Suppressor macrophage (primary cell): ENCODE measurements at places on chromosomes 11 and 22.

GRCh38 chr11:14449302-14449714 is 50.3 kb downstream of the COPB1 start:
- DNase-seq, result no peak

DNA sequence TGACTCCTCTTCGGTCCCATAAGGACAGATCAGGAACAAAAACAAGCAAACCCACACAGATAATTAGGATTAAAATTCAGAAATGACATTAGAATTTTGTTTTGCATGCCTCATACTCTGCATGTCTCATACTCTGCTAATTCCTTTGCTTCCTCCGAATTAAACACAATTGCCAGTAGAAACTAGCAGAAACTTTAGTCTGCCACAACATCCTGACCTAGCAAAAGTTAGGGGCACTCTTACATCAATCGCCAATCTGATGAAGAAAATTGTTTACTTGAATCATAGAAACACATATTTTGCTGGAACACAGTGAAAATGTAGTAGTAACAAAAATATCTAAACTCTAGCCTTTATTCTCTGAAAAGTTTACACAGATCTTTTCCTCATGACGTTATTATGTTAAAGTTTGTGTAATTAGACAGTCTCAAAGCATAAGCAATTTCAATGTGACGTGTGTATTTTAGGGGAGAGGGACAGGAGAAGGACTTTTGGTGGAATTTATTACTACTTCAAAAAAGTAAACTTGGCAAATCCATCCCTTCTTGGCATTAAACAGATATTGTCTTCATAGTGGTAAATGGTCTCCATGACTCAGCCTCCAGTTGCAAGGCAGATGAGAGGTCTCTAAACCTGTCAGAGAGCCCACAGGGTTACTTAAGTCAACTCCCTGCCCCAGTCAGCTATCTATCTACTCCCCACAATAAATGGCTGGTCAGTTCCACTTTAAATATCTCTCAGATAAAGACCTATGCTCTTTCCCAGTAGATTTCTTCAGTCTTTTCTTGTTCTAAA is 249.8 kb upstream of the UBASH3B start:
- no peak for DNase-seq

DNA sequence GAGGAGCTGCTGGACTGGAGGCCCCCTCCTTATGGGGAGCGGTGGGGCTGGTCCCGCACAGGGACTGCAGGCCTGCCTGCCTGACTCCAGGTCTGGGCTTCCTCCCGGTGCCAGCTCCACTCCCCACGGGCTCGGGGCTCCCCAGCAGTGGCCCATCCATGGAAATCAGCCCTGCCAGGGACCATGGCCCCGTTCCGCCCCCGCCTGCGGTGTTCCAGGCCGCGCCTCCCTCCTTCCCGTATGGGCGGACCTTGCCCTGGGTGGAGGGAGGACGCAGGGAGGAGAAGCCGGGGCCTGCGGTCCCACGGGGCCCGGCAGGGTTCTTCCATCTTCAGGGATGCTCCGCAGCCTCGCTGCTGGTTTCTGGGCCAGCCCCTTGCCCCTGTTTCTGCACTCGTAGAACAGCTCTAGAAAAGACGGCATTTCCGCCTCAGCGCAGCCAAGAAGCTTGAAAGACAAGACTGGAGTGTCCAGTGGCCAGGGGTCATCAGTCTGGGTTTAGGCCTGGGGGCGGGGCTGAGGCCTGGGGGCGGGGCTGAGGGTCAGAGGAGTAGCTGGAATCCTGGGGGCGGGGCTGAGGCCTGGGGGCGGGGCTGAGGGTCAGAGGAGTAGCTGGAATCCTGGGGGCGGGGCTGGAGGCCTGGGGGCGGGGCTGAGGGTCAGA is 1330.6 kb downstream of the BRD1 start:
- DNase-seq, result no peak

- DNase-seq, result no peak
Observed at GRCh38 chr11:110289472-110289871, 6.9 kb downstream of the RDX start.

- DNase-seq, result no peak
Observed at GRCh38 chr11:128879817-128880216, 11.3 kb upstream of the KCNJ5 start.

- no peak for DNase-seq
Observed at GRCh38 chr11:102994105-102994504, 38.6 kb upstream of the MMP13 start.

DNA sequence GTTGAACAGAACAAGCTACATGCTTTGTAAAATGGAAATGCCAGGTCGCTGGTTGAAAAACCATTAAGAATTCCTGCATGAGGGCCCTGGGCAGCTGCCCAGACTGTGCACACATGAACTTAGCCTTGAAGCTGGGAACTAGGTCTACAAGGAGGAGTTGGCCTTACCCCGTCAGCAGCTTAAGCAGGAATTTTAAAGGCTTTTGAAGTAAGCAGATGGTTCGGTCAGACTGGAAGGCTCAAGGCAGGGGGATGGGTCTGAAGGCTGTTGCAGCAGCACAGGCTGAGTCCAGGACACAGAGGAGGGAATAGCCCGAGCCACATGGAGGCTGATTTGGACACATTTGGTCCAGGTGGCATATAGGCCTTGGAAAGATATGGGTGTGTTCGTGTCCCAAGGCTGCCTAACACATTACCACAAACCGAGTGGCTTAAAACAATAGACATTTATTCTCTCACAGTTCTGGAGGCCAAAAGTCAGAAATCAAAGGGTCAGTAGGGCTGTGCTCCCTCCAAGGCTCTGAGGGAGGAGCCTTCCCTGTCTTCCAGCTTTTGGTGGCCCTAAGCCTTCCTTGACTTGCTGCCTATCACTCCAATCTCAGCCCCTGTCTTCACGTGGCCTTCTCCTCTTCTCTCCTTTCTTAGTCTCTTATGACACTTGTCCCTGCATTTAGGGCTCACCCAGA is 11.6 kb downstream of the LIF start:
- DNase-seq, result no peak

- DNase-seq, result no peak
Observed at GRCh38 chr11:104892723-104893511, 5.3 kb downstream of the CASP12 start.
